ENCODE measurements at places on chromosomes 7 and 10.

- no peak for DNase-seq
Observed at GRCh38 chr7:69738396-69738951, 140.2 kb downstream of the AUTS2 start.

DNA sequence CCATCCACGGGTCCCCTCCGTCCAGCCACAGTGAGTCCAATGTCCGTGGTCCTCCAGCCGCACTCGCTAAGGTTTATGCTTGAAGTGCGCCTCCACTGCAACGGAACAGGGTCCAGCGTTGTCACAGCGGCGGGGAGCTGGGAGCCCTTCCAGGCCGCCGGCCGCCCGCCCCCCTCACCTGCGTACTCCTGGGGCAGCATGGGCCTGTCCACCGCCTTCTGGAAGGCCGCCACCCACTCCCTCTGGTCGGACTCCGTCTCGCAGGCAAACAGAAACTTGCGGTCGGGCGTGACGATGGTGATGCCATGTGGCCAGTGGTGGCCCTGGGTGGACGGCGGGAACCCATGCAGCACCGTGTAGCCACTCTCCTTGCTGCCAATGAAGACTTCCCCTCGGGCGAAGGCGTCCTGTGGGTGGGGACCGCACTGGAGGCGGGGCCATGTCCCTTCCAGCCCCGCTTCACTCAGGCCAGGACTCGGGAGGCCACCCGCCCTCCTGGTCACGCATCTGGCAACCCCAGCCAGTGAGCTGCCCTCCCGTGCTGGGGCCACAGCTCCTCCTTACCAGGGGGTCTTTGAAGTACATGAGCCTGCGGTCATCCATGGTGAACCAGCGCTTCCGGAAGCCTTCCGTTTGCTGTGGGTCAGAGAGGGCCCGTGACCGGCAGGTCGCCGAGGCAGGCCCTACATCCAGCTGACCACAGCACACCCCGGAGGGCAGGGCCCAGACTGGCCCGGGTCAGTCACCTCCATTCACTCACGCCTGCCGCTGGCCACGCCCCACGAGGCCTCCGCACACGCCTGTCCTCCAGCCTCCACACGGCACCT lies 22.7 kb downstream of the GET4 start:
- no peak for DNase-seq

GRCh38 chr7:49631960-49632359 lies 141.5 kb upstream of the VWC2 start:
- no peak for DNase-seq

GRCh38 chr10:35448687-35449662 lies 112.7 kb downstream of the CCNY start:
- no peak for DNase-seq

DNA sequence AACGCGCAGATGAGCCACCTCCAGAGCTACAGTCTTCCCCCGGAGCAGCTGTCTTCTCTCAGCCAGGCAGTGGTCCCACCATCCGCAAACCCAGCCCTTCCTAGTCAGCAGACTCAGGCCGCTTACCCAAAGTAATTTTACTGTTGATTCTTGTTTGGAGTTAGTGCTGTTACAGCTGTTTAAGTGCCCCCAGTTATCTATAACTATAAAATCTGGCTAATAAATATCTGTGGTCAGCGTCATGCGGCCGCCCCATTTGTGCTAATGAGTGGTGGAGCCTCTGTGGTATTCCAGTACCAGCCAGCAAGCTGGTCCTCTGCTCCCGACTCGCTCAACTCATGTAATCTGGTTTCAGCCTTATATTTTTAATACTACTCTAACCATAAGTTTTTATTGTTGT lies 43.2 kb upstream of the TMEM236 start:
- no peak for DNase-seq

DNA sequence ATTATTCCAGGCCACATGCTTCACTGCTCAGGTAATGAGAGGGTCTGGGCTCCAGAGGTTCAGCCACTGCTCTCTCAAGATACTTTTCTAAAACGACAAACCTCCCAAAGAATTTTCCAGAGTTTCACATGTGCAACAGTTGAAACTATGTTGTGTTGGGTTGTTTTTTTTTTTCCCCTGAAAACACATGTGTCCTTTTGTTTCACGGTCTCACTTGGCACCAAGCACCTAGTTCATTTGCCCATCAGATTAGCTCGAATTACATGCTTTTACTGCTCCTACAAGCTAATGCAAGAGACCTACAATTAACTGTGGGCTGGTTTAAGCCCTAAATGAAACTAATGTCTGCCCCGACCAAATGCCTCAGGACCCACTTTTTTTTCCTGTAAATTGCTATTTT lies 313.3 kb downstream of the FGFR2 start:
- no peak for DNase-seq
